ENCODE measurements at places on chromosomes 4 and X.

DNA sequence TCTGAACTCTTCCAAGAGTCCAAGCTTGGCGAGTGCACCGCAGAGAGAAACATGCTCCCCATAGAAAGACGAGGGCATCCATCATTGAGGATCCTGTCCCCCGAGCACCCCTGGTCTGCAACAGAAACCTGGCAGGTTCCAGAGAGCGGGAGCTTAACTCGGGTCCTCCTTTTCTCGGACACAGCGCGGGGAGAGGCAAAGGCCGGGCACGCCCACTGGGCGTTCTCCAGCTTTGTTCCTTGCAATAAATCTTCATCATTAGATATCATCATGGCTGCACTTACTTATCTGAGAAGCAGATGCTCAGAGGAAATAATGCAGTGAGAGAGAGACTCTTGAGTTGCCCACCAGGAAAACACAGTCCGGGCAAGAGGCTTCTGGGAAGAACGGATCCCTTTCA lies 90.1 kb upstream of the PSAPL1 start:
- DNase-seq, result no peak

DNA sequence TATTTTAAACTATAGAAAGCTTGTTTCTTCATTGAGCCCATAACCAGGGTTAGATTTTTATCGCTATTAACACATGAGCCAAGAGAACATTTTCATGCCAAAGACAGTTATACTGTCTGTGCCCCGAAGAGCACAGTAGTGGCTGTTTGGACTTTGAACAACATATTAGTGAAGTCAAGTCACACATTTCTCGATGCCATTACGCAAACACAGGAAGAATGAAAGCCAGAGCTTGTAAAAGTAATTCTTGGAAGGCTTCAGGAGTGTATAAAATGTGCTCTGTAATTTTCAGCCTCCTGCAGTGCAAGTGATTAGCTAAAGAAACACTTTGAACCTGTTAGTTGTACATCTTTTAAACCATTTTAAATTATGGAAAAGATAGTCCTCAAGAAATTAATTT lies 590.7 kb upstream of the PITX2 start:
- no peak for DNase-seq

GRCh38 chrX:140983730-140984129 lies 18.7 kb upstream of the SPANXB1 start:
- DNase-seq, result no peak

DNA sequence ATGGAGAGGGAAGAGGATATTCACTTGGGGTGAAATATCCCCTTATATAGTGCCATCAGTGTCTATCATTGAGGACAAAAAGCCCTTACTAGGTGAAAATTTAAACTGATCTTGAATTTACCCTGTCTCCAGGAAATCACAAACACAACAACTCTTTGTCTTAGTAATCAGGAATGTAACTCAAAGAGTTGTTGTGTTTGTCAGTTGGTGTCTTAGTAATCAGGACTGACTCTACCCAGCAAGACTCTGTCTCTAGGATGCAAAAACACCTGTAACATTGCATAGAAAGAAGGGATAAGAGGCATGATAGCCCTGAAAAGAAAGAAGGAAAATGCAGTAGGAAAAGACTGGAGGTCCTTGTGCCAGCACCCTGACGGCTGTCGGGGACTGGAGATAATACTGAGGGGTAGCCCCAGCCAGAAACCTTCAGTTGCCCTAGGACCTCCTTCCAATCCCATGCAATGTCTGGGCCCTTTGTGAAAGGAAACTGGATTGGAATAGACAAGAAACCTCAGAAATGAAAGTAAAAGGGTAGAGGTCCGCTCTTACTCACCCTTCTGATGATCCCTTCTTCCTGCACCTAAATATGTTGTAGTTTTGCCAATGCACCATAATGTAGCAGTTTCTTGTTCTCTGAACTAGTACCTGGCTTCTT lies 45.3 kb downstream of the HMGB2 start:
- DNase-seq, result no peak

DNA sequence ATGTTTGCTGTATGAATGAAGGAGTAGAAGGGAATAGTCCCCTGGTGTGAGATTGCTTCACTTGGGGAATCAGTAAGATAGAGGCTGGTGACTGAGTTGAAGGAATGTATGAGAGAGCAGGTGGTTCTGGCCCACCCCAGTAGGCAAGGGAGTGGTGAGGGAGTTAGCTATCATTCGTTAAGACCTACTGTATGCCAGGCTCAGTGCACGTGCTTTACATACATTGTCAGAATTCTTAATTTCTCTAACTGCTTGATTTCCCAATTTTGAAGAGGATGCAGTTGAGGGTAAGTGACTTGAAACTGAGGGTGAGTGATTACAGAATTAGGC lies 700 bp downstream of the VMA21 start:
- no peak for DNase-seq

- no peak for DNase-seq
Measured at GRCh38 chrX:39459952-39460351, 637.8 kb downstream of the BCOR start.

DNA sequence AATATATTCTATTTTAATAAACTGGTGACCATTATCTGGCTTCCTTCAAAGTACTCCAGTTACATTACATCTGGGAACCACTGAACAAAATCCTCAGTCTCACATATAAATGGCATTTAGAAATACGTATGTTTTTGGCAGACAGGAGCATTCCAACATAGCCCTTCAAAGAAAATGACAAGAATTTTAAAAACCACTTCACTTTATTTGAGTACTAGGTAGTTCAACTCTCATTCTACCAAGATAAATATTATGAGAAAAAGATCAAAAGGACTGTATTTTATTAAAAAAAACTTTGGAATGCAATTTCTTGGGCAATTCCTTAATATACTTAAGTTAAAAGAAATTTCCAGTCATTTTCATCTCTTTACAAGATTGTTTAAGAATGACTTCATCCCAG lies 17.6 kb downstream of the TNIP3 start:
- DNase-seq, result no peak

- no peak for DNase-seq
Measured at GRCh38 chrX:49995107-49995731, 72.8 kb downstream of the CLCN5 start.

DNA sequence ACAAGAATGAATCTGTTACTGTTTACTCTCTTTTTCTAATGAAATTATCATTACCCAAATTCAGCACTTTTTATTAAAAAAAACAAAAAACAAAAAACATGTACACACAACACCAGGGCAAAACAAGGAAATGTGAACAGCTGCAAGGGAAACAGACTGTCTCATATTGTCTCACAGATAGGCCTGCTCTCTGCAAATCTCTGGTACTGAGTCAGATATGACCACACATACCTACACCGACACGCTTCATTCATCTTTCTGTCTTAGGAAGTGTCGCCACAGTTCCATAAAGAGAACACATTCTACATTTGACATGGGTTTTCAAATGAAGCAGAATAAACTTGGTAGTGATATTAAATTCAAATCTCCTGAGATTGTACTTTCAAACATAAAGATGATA lies 92.2 kb upstream of the GPR34 start:
- no peak for DNase-seq

- no peak for DNase-seq
Measured at GRCh38 chrX:134542485-134542884, 82.5 kb downstream of the HPRT1 start.

All from activated CD4-positive, alpha-beta T cell treated with anti-CD3 and anti-CD28 coated beads for 1 hour (primary cell).